ENCODE measurements at places on chromosomes 5 and 9. TPM values are rescaled to one million over a fixed set of nuclear protein-coding genes. Genes with fewer than 3 reads are reported as not detected.

Gene CHSY3
- total RNA-seq: 0.37 TPM

Gene FOXD1
- not detected for total RNA-seq

Gene NUDT2
- total RNA-seq: 17.5 TPM

Gene SPINK6
- total RNA-seq: not detected

Gene SLC38A9
- 38.4 TPM for total RNA-seq

Gene ZDHHC11
- total RNA-seq: 1.2 TPM

Gene LECT2
- not detected for total RNA-seq

Gene PCDH12
- total RNA-seq: 0.68 TPM

Gene PCDHGA9
- 1.2 TPM for total RNA-seq

Gene AFAP1L1
- total RNA-seq: 4.1 TPM

Gene PLEKHG4B
- under 0.01 TPM for total RNA-seq

Gene ORM2
- not detected for total RNA-seq

Gene PTPN3
- 21.1 TPM for total RNA-seq

Gene SCGB3A2
- total RNA-seq: not detected

Gene F12
- 6.2 TPM for total RNA-seq

Gene PTTG1
- 13.5 TPM for total RNA-seq

Gene ZNF354C
- 2.0 TPM for total RNA-seq

Gene PCDHB16
- total RNA-seq: 0.75 TPM

Gene PROB1
- total RNA-seq: not detected

Gene ACER2
- total RNA-seq: 2.8 TPM

Gene CSF1R
- 0.60 TPM for total RNA-seq

Gene SLCO6A1
- not detected for total RNA-seq

Gene FRMD3
- 5.8 TPM for total RNA-seq

Gene NR4A3
- total RNA-seq: 1.9 TPM

Gene ZNF169
- 13.7 TPM for total RNA-seq

Gene KIF4B
- not detected for total RNA-seq

Gene OGN
- total RNA-seq: 8.3 TPM

Gene LTC4S
- 3.8 TPM for total RNA-seq

Gene ADAMTS6
- total RNA-seq: 0.96 TPM

Gene NME5
- total RNA-seq: not detected

Gene SPINK4
- 6.6 TPM for total RNA-seq

Gene FOXI1
- total RNA-seq: not detected

Gene TGFBI
- 22.4 TPM for total RNA-seq

Measured in transverse colon (tissue), 4 donors.